ENCODE measurements at places on chromosomes 5 and 9. TPM values are rescaled to one million over a fixed set of nuclear protein-coding genes. Genes with fewer than 3 reads are reported as not detected.

GMCL2 gene
- total RNA-seq: not detected

JAKMIP2 gene
- total RNA-seq: 0.90 TPM

CKMT2 gene
- total RNA-seq: 1.6 TPM

SPATA31A5 gene
- total RNA-seq: not detected

SPEF2 gene
- total RNA-seq: 3.7 TPM

SLC4A9 gene
- total RNA-seq: 0.46 TPM

OBP2B gene
- not detected for total RNA-seq

ADRB2 gene
- total RNA-seq: 3.1 TPM

SLC35A4 gene
- total RNA-seq: 93.8 TPM

DND1 gene
- 1.1 TPM for total RNA-seq

NEURL1B gene
- 65.7 TPM for total RNA-seq

ARID3C gene
- not detected for total RNA-seq

SLC34A1 gene
- total RNA-seq: not detected

SPINK9 gene
- not detected for total RNA-seq

AUH gene
- total RNA-seq: 26.6 TPM

FOXD4L5 gene
- total RNA-seq: 0.14 TPM

SNX30 gene
- total RNA-seq: 34.8 TPM

TAF1L gene
- total RNA-seq: not detected

FAM163B gene
- total RNA-seq: 2.0 TPM

GFI1B gene
- 2.6 TPM for total RNA-seq

MCCC2 gene
- total RNA-seq: 32.3 TPM

TRPM6 gene
- 125 TPM for total RNA-seq

SOWAHA gene
- 11.6 TPM for total RNA-seq

SGCD gene
- total RNA-seq: 1.2 TPM

CCL21 gene
- 48.9 TPM for total RNA-seq
